ENCODE measurements at places on chromosomes 4 and X.

DNA sequence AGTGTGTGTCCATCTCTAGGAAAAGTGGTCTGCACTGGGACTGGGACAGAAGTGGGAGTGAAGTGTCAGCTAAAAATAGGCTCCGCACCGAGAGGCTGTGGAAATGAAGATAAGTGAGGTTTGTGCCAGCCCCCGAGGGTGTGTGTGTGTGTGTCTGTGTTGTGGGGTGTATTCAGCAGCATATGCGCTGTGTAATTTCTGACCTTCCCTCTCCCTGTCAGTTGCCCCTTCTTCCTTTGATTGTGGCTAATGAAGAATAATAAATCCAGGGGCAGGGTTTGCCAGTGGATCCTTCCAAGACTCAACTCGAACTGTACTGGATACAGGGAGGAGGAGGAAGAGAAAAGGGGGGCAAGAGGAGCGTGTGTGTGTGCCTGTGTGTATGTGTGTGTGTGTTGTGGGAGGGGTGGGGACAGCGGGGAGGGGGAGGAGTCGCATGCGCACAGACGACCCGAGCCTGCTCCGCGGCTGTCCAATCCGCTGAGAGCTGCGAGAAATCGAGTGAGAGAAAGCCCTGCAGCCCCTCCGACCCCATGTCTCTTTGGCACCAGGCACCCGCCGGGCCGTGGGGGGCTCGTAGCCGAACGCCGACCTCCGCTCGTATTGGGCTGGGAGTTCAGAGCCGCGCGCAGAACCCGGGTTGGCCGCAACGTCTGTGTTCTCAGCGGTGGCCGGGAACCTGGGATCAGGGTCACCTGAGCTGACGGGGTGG, 916 bp upstream of the POU4F2 start:
- no peak for DNase-seq

DNA sequence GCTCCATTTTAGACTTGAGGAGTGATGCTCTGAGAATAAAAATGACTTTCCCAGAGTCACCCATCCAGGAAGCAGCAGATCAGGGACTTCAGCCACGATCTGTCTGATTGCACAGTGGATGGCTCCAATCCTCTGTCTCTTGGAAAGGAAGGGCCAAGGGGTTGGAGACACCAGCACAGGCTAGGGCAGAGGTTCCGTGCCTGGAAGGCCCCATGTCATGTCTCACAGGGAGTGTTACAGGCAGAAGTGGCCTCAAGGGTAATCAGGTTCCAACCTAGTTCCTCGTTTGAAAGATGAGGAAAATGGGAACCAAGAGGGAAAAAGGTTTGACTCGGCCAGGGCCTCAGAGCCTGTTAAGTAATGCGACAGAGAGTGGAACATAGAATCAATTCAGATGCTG, 160.0 kb downstream of the EFNB1 start:
- no peak for DNase-seq

GRCh38 chr4:27020603-27021002, 160.0 kb downstream of the STIM2 start:
- DNase-seq, result no peak

DNA sequence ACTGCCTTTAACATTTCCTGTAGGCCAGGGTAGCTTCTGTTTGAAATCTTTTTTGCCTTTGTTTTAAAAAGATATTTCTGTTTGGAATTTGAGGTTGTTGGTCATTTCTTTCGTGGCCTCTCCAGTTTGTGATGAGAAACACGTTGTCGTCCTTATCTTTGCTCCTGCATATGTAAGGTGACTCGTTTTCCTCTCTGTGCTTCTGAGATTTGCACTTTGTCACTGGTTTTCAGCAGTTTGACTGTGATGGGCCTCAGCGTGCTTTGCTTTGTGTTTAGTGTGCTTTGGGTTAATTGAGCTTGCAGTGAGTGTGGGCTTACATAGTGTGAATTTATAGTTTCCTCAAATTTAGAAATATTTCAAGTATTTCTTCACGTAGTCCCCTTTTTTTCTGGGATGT, 81.5 kb downstream of the FAM193A start:
- DNase-seq, result no peak

- peak; percentile 46 for DNase-seq
Measured at GRCh38 chr4:128782076-128782715, 27.3 kb upstream of the JADE1 start.

DNA sequence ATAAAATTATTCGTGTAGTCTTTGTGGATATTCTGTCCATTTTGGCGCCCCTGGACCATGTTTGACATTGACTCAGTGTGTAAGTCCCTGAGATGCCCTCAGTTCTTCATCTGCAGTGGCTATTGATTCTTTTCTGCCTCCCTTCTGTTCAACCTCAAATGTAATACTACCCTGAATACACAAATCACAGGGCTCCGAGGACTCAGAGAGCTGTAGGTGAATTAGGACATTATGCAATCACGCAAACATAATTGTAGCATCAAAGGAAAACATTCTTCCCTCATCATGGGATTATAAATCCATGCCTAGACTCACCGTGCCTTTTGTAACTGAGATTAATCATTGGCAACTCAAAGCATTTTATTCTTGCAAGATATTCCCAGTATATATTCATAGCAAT, 161.4 kb upstream of the PACRGL start:
- no peak for DNase-seq

- no peak for DNase-seq
Measured at GRCh38 chrX:133639726-133640125, 224.4 kb upstream of the GPC4 start.

GRCh38 chrX:18956303-18957032, 27.4 kb downstream of the PHKA2 start:
- DNase-seq, result no peak
